ENCODE measurements at places on chromosomes 6 and 20.
A peak's percentile ranks its signal among the peaks of the same experiment; 100 is the strongest.

DNA sequence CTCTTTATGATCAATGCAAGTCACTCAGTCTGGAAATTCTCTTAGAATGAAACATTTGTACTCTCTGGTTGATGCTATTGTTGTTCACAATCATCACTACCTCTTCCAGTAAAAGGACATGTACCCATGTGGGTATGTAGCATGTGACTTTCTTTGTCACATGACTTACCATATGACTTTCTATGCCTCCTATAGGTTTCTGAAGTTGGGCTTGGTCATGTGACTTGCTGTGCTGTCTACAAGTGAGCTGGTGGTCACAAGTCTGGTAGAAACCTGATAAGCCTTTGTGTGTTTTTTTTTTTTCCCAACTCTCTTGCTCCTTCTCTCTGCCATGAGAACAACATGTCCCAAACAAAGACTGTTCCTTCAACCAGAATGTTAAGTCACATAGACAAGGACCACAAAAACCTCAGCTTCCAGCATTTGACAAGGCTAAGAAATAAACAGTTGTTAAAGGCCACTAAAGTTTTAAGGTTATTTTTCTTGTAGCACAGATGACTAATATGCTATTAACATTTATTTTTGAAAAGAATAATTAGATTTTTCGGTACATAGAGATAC is 379.2 kb upstream of the SLC35B3 start:
- no peak for DNase-seq

GRCh38 chr6:108644252-108644651 is 83.5 kb downstream of the FOXO3 start:
- DNase-seq: no peak

- DNase-seq: no peak
Measured at GRCh38 chr6:109221543-109222195, 126.4 kb downstream of the CEP57L1 start.

DNA sequence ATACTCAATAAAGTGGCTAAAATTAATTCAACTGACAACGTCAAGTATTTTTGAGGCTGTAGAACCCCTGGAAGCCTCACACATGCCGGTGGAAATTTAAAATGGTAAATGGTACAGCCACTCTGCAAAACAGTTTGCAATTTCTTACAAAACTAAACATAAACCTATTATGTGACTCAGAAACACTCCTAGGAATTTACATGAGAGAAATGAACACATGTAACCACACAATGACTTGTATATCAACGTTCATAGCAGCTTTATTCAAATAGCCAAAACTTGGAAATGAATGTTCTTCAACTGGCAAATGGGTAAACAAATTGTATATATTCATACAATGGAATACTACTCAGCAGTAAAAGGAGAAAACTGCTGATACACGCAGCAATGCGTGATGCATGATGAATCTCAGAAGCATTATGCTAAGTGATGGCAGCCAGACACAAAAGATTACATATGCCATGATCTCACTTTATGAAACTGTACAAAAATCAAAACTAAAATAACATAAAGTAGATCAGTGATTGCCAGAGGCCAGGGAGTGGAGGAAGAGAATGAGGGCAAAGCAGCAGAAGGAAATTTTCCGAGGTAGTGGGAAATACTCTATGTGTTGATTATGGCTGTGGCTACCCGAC is 112.5 kb downstream of the FAM50B start:
- DNase-seq: no peak

GRCh38 chr6:22036275-22036674 is 260.6 kb downstream of the PRL start:
- DNase-seq: no peak

- DNase-seq: no peak
Measured at GRCh38 chr6:34568341-34569201, 12.4 kb upstream of the SPDEF start.

DNA sequence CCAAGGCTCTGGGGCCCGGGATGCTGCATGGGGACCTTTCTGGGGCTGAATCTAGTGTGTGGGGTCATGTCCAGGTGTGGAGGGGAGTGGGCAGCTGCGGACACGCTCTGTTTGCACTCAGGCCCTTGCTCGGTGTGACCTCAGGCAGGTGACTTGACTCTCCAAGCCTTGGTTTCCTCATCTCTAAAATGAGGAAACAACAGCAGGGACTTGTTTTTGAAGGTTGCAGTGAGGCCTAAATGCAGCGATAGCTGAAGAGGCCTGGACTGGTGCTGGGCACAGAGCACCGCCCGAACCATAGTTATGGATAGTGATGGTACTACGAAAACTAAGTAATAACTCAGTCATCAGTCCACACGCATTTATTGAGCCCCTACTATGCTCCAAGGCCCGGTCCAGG is 91.8 kb downstream of the NOL4L start:
- no peak for DNase-seq

DNA sequence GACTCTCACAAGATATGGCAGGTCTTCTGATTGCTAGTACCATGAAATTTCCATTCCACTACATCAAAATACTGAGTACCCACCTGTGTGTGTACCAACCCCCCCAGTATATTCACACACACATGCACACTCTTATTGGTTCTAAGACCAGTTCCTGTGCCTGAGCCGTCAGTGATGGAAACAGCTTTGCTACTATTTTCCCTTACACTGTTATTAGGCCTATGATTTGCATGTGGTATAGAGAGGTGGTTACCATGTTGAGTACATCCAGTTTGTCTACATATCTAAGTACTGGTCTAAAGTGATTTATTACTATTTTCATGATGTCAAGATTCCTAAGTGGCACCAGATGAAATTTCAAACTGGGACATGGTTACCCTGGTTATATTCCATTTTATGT is 459.9 kb downstream of the BCKDHB start:
- no peak for DNase-seq

GRCh38 chr6:11978169-11978987 is 33.7 kb upstream of the HIVEP1 start:
- DNase-seq: peak; percentile 57

DNA sequence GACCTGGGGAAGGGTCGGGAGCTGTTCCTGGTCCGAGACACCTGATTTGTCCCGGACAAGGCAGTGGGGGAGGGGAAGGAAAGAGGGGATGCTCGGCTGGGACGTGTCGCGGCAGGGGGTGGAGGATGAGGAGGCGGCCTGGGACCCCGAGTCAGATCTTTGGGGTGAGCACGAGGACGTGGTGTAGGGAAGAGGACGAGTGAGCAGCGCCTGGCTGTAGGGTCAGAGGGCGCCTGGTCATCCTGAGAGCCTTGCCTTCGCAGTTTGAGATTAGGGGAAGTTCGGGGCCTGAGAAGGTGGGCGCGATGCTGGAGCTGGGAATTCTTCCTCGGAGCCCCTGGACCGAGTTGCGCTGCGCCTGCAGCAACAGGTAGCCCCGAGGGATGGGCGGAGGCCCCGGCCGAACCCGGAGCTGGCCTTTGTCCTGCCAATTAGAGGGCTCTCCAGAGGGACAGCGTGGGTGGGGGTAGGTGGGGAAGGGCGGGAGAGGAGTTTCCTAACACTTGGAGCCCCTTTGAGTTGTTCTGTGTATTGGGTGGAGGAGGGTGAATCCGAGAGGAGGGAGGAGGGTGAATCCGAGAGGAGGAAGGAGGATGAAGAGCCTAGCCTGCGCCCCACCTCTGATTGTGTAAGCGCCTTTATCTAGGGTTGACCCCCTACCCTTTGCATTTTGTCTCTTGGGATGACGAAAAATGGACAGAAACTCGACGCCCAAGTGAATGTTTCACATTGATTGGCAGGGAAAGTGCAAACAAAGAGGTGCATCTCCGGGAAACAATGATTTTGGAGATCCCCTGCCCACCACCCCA is 72.0 kb downstream of the SOX4 start:
- no peak for DNase-seq

- DNase-seq: no peak
Measured at GRCh38 chr20:64093013-64093503, 8.9 kb upstream of the LKAAEAR1 start.

DNA sequence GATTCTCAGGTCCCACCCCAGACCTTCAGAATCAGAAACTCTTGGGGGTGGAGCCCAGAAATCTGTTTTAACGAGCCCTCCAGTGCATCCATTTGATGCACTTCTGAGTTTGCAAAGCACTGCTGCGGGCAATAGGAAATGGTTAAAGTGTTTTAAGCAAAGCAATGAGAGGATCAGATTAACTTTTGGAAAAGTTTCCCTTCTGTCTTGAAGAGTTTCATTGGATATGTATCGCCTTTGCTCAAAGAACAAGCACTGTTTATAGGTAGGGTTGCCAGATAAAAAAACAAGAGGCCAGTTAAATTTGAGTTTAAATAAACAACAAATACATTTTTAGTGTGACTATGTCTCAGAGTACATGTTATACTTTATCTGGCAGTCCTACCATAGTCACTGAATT is 226.0 kb downstream of the BMP7 start:
- no peak for DNase-seq

- DNase-seq: no peak
Measured at GRCh38 chr20:48317578-48317977, 510.2 kb downstream of the PREX1 start.

- peak; percentile 14 for DNase-seq
Measured at GRCh38 chr6:138517635-138518034, 18.3 kb upstream of the NHSL1 start.

DNA sequence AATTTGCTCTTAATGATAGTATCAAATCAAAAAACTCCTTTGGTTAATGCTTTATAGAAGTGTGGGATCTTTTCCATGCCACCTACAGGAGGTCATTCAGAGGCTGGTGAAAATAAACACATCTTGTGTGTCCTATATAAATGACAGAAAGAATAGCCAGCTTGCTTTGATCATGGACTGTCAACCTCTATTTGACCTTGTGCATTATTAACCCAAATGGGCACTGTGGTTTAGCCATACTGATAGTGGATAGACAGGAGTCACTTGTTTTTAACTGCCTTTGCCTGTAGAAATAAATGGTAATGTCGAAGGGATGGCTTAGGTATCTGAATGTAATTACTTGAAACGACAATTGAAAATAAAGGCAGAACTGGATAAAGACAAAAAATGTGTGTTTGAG is 123.8 kb downstream of the CDKAL1 start:
- no peak for DNase-seq

- no peak for DNase-seq
Measured at GRCh38 chr6:96468681-96469224, 52.9 kb upstream of the UFL1 start.

GRCh38 chr6:92201618-92202017 is 1217.7 kb downstream of the EPHA7 start:
- DNase-seq: no peak

- DNase-seq: no peak
Measured at GRCh38 chr6:94270091-94270948, 851.0 kb upstream of the EPHA7 start.

GRCh38 chr6:165718491-165718891 is 55.5 kb upstream of the PDE10A start:
- no peak for DNase-seq

DNA sequence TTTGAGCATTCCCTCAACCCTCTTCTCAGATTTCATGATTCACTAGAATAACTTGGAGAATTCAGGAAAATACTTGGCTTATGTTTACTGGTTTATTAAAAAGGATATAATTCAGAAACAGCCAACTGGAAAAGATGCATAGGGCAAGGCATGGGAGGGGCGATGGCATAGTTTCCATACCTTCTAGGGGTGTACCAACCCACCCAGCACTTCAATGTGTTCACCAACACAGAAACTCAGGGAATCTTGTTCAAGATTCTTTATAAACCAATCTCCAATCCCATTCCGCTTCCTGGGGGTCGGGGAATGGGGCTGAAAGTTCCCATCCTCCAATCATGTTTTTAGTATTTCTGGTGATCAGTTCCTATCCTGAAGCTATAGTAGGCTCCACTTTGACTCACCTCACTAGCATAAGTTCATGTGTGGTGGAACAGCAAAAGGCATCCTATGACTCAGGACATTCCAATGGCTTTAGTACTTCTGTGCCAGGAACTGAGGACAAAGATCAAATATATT is 164.4 kb downstream of the SIM1 start:
- DNase-seq: no peak

DNA sequence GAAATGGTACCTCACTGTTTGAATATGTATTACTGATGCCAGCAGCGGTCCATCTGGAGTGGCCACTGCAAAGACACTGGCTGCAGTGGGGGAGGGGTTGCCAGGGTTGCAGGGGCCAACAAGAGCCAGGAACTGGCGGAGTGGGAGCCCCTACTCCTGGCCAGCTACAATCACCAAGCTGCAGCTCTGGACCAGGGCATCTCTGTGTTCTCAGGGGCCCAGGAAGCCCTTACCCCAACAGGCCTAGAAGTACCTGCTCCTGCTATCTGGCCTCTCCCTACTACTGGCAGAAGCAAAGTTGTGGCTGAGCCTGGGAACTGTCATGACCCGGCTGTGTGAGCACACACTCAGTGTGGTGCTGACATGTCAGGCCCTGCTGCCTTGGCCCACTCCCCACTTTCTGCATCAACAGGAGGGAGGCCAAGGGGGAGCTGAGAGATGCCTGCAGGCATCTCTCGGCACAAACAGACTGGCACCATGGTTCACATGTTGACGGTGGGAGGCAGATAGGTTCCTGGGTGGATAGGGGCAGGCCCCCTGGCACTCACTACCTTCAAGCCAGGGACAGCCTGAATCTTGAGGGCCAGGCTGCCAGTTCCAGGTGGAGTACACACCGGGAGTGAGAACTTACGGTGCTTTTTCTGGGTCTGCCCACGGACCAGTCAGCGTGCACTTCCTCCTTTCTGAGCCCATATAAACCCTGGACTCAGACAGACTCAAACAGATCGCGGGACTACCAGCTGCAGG is 1188.0 kb downstream of the GRIK2 start:
- DNase-seq: no peak

- DNase-seq: no peak
Measured at GRCh38 chr20:3456648-3457047, 14.2 kb upstream of the ATRN start.

DNA sequence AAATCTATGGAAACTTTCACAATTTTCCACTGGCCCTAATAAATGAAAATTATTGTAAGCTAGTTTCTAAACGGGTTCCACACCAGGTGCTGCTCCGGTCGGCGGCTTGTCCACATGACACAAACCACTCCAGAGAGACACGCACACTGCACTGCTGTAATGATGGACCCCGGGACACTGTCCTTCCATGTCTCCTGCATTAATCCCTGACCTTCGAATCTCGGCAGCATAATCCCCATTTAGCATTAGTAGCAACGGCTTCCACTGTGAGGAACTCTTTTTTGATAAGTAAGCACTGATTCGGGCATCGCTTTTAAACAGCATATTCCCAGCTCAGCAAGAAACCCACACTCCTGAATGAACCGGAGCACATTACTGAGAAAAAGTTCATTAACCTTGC is 43.5 kb downstream of the INSM1 start:
- DNase-seq: no peak

DNA sequence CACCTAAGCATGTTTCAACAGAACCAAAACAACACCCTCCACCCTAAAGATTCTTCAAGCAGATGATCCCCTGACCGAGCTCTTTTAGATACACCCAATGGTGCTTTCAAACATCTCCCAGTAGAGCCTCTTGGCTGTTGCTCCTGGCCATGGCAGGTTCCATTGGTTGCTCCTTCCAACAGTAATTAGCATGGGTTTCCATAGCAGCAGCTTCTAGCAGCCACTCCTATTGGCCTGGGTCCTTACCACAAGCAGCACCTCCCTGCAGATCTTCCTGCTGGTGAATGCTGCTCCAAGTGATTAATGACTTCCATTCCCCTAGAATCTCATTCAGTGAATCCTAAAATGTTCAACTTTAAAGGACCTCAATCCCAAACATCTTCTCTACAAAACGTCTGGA is 13.9 kb downstream of the CCN2 start:
- DNase-seq: no peak
